ENCODE measurements at places on chromosomes 7 and 10.
A peak's percentile ranks its signal among the peaks of the same experiment; 100 is the strongest.

DNA sequence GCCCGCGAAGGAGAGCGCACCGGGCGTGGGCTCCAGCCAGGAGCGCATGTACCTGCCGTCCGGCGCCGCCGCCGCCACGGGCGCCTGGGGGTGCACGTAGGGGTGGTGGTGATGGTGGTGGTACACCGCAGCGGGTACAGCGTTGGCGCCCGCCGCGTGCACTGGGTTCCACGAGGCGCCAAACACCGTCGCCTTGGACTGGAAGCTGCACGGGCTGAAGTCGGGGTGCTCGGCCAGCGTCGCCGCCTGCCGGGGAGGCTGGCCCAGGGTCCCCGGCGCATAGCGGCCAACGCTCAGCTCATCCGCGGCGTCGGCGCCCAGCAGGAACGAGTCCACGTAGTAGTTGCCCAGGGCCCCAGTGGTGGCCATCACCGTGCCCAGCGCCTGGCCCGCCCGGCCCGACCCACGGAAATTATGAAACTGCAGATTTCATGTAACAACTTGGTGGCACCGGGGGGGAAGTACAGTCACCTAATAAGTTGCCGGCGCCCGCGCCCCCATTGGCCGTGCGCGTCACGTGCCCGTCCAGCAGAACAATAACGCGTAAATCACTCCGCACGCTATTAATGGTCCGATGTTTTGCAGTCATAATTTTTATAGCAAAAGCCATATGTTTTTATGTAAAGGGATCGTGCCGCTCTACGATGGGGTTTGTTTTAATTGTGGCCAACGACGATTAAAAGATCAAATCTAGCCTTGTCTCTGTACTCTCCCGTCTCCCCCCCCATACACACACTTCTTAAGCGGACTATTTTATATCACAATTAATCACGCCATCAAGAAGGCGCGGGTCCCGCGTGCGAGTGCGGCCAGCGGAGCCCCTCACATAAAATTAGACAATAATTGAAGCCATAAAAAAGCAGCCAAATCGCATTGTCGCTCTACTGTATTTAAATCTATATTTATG is at the start of gene HOXA9:
HOXA9 (minus strand) TSS at position 449 of the 907 bp plus-strand sequence; CDS start at position 369, 80 bp downstream.
- DNase-seq: no peak

- no peak for DNase-seq
These were observed 81.9 kb downstream of the CHST15 start for GRCh38 chr10:124011464-124011863.

DNA sequence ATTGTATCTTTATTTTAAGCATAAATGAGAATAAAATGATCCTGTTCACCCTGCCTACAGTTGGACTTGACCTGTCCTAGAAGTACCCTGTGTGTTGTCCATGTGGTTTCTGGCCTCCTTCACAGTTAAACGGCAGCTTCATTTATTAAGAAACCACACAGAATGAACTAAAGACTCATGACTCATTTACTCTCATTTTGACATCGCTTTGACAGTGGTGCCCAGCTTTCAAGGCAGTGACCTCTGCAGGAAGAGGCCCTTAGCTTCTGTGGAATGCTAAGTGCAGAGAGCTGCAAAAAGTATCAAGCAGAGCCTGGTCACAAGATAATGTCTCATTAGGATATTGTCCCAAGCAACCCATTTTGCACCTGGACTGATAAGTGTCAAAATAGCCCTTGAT is 93.4 kb downstream of the AVL9 start:
- no peak for DNase-seq

DNA sequence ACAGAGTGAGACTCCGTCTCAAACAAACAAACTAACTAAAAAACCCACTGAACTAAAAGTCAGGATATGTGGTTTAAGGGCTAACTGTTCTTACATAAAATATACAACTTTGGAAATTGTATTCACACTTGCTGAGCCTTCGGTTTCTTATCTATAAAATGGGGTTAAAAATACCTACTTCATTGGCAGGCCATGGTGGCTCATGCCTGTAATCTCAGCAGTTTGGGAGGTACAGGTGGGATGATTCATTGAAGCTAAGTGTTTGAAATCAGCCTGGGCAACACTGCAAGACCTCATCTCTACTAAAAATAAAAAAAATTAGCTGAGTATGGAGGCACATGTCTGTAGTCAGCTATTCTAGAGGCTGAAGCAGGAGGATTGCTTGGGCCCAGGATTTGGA is 115.4 kb upstream of the KLF6 start:
- no peak for DNase-seq

DNA sequence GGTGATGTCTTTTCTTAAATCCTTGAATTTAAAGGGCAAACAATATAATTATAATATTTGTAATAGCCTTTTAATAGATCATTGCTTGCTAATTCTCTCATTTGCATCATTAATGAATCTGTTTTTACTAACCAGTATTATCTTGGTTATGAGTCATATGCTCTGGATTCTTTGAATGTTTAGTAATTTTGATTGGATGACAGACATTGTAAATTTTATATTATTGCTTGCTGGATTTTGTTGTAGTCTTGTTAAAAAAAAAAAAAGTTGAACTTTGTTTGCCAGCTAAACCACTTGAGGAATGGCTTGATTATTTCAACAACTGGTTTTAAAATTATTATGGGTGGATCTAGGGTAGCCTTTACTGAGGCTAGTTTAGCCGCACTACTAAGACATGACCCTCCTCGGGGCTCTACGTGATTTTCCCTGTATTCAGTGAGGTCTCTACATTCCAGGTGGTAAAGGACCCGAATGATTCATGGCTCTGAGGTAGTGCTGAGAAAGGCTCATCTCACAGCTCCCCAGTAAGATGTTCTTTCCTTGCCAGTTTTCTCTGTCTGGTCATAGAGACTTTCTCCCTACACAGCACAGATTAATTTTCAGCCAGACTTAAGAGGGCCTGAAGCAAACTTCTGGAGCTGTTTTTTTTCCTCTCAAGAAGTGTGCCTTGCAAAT is 8.5 kb downstream of the C10orf90 start:
- no peak for DNase-seq

DNA sequence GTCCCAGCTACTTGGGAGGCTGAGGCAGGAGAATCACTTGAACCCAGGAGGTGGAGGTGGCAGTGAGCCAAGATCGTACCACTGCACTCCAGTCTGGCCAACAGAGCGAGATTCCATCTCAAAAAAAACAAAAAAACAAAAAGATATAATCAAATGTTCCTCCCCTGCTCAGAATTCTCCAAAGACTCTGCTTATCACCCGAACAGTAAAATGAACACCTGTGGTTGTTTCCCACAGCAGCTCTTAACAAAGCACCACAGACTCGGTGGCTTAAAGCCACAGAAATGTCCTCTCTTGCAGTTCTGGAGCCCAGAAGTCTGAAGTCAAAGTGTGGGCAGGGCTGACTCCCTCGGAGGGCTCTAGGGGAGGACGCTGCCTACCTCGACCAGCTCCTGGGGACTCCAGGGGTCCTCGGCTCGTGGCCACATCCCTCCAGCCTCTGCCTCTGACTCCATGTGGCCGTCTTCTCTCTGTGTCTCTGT is 4.1 kb upstream of the INTS1 start:
- no peak for DNase-seq

GRCh38 chr7:7408001-7408770 is 127.5 kb downstream of the COL28A1 start:
- DNase-seq: no peak

GRCh38 chr7:25028370-25029021 is 48.5 kb upstream of the OSBPL3 start:
- no peak for DNase-seq

DNA sequence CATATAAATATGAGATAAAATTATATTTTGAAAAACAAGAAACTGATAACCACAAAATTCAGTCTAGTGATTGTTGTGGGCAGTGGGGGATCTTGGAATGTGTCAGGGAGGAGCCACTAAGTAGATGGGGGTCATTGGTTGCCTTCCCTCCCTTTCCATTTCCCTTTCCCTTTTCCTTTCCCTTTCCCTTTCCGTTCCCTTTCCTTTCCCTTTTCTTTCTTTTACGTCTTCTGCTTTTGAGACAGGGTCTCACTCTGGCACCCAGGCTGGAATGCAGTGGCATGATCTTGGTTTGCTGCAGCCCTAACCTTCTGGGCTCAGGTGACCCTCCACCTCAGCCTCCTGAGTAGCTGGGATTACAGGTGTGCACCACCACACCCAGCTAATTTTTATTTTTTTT is 51.0 kb downstream of the DYNC2I1 start:
- no peak for DNase-seq

DNA sequence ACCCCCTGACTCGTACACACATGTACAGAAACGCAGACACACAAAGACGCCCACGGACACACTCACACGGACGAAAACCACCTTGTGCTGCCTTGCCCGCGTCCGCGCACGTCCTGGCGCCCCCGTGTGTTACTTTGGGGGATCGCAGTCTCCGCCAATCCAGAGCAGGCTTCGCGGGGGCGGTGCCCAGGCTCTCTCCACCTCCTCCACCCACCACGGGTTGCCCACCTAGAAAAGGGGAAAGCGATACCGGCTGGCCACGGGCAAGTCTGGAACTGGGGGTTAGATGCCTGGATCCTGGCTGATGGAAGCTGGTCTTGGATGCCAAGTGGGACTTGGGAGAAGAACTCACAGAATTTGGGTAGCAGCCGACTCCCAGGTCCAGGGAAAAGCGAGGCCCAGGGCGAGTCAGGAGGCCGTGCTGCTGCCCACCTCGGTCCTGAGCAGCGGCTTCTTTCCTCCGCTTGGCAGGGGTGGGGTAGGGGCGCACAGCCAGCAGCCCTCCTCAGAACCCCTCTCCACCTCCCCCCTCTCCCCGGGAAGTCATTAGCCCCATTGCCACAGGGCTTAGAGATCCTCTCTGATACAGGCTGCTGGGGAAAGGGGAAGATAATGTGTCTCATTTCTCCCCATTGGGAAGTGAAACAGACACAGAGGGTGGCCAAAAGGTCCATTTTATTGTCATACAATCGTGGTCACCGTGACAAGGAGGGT is 4.6 kb upstream of the VGF start:
- DNase-seq: peak; percentile 77

GRCh38 chr7:41130561-41131236 is 572.2 kb downstream of the INHBA start:
- DNase-seq: no peak

DNA sequence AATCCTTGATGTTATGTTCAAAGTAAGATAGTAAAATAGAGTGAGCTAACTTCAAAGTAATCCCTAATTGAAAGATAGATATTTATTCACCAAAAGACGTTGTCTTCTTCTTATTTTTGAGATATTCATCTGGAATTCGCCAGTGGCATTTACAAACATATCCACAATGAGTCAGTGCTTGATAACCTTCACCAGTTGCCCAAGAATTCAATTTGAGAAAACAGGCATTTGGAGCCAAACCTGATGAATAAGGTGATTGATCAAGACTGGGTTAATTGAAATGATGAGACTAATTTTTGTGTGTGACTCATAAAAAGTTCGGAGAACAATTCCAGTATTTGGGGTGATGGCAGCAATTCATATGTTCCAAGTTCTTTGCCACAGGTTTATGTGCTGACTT is 344.0 kb downstream of the ARL4A start:
- DNase-seq: no peak

DNA sequence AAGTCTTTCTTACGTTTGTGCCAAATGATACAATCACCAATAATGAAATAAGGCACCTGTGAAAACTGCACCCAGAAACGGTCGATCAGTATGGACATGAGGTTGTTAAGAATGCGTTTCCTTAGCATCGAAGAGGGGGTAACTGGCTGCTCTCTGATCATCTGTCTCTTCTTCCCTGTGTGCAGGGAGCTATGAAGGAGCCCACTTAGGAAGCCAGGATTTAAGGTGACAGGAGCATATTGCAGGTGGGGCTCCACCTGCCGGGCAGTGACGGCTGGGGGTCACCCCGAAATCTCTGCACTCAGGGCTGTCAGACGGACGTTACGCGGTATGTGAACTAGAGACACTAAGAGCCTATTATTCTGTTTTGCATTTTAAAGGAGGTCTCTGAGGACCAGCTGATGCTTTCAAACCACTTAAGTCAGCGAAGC is 64.5 kb downstream of the CARD11 start:
- no peak for DNase-seq

GRCh38 chr7:137790828-137791227 is 55.9 kb downstream of the DGKI start:
- DNase-seq: no peak

- no peak for DNase-seq
These were observed 165.5 kb upstream of the TARP start for GRCh38 chr7:38438970-38439369.

- DNase-seq: no peak
These were observed 44.2 kb downstream of the DRGX start for GRCh38 chr10:49351669-49352068.

DNA sequence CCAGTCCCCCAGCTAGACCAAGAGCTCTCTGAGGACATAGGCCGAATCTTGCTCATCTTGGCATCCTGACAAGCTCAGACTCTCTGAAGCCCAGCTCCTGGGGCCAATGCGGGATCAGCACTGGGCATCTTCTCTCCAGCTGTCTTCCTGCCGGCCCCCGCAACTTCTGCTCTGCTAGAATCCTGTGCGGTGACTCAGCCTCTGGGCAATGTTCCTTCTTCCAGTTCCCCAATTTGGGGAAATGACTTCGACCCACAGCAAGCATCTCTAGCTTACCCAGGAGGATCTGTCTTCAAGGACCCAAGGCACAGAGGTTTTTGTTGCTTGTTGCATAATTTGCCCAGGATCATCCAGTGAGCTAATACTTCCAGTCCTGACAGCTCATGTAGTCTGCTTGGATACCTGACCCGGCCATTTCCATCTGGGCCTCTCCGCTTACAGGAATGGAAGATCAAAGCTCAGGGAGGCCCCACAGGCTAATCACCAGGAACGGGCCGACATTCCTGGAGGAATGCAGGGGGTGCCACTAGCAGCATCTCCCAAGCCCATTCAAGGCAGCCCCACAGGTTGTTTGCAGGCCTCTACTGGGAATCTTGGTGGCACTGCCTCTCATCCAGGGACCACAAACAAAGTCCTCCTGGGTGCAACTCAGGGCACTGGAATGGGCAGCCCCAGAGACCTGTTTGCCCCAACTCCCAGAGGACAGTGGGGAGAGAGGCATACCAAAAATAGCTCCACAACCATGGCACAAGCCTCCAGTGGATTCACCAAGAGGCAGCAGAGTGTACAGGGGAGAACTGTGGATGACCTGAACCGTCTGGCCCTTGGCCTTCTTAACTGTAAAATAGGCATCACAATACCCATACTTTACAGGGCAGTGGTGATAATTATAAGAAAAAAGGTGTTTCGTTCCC is 151.9 kb downstream of the NEURL1 start:
- no peak for DNase-seq

DNA sequence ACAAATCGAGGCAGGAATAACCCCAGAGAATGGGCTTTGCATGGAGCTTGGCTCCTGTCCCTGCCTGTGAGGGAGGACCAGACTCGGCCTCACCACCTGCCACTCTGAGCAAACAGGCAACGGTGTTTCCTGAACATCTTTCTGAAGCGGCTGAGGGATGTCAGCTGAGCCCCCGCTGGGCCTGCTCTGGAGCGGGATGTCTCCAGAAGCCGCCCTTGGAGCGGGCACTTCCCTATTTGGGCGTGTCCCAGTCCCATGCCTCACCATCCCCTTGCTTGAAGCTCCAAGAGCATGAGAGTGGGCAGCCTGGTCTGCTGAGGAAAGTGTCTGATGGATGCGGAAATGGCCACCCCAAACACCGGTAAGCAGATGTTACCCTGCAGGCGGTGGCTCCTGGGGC is 10.2 kb downstream of the ALKBH4 start:
- DNase-seq: no peak
